ENCODE measurements at places on chromosomes 1 and 21. TPM values are rescaled to one million over a fixed set of nuclear protein-coding genes. Genes with fewer than 3 reads are reported as not detected.

METTL13 gene
- 39.3 TPM for total RNA-seq

IFFO2 gene
- total RNA-seq: 6.4 TPM

AHCTF1 gene
- total RNA-seq: 30.5 TPM

BNIPL gene
- 0.11 TPM for total RNA-seq

PLA2G2C gene
- total RNA-seq: not detected

CELA2B gene
- not detected for total RNA-seq

CNKSR1 gene
- total RNA-seq: 0.27 TPM

KRTAP19-3 gene
- not detected for total RNA-seq

PWP2 gene
- total RNA-seq: 28.2 TPM

ZBTB7B gene
- 25.1 TPM for total RNA-seq

TMEM82 gene
- not detected for total RNA-seq

CA6 gene
- total RNA-seq: 0.26 TPM

LAMB3 gene
- total RNA-seq: 2.0 TPM

LMOD1 gene
- total RNA-seq: not detected

ATP1A2 gene
- not detected for total RNA-seq

FAM167B gene
- 50.6 TPM for total RNA-seq

DNAJC28 gene
- 1.1 TPM for total RNA-seq

CALML6 gene
- total RNA-seq: 0.67 TPM

SH2D1B gene
- not detected for total RNA-seq

VCAM1 gene
- total RNA-seq: not detected

BEST4 gene
- not detected for total RNA-seq

RPF1 gene
- 68.2 TPM for total RNA-seq

FMO1 gene
- total RNA-seq: not detected

ADORA1 gene
- total RNA-seq: 0.92 TPM

CENPF gene
- 66.4 TPM for total RNA-seq

PLEKHG5 gene
- 1.7 TPM for total RNA-seq

RPL5 gene
- 2,582 TPM for total RNA-seq

MSH4 gene
- total RNA-seq: 0.16 TPM

AQP10 gene
- not detected for total RNA-seq

CHI3L1 gene
- total RNA-seq: 0.08 TPM

FCRLB gene
- total RNA-seq: 6.0 TPM

ITLN1 gene
- not detected for total RNA-seq

CHIA gene
- total RNA-seq: not detected

RNU1-3 gene
- total RNA-seq: not detected

MTFR1L gene
- total RNA-seq: 36.2 TPM

CD1D gene
- total RNA-seq: not detected

LCE2C gene
- total RNA-seq: not detected

AMY1C gene
- not detected for total RNA-seq

C1orf141 gene
- total RNA-seq: not detected

AHCYL1 gene
- total RNA-seq: 68.3 TPM

ABCD3 gene
- 42.5 TPM for total RNA-seq
